ENCODE measurements at places on chromosomes 2 and 18.
A peak's percentile ranks its signal among the peaks of the same experiment; 100 is the strongest.

GRCh38 chr2:234286118-234286598 lies 210.7 kb downstream of the ARL4C start:
- no peak for DNase-seq

DNA sequence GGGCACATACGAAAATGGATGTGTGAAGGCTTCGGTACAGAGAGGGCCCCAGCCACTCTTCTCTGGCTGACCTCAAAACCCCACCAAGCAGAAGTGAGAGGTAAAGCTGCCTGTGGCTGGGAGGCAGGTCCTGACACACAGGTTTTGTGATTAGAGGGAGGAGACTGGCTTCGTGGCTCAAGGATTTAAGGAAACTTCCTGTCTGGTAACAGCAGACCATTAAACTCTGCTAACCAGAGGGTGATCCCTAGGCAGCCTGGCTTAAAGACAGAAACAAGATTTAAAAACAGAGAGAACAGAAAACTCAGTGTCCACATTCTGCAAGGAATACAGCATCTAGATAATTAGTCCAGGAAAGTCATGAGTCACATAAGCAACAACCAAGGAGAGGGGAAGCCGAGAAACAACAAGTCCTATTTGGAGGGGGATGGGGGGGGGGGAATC lies 101.9 kb downstream of the NFATC1 start:
- no peak for DNase-seq

GRCh38 chr2:240467149-240467642 lies 31.7 kb downstream of the GPC1 start:
- peak; percentile 8 for DNase-seq

GRCh38 chr2:235564884-235565530 lies 71.2 kb downstream of the AGAP1 start:
- no peak for DNase-seq

- DNase-seq = no peak
These were observed 113.3 kb downstream of the SMAD2 start for GRCh38 chr18:47817017-47817794.

GRCh38 chr2:192047315-192048107 lies 147.2 kb downstream of the TMEFF2 start:
- DNase-seq = no peak

GRCh38 chr2:222707102-222707688 lies 35.7 kb downstream of the MOGAT1 start:
- no peak for DNase-seq

DNA sequence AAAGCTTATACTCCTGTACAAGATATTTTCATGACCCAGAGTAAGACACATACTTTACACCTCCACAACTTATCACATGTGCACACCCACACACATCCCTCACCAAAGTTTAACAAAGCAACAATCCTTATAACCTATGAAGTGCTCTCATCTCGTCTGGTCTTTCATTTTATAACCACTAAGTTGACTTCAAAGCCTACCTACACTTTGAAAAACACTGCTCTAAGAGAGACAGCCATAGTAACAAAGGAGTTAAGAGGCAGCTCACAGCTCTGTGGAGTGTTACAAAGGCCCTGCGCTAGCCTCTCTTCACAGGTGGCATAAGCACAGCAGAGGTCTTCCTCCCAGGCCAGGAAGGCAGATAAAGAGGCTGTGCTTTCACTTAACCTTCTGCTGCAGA lies 69.7 kb upstream of the TMEM200C start:
- no peak for DNase-seq

DNA sequence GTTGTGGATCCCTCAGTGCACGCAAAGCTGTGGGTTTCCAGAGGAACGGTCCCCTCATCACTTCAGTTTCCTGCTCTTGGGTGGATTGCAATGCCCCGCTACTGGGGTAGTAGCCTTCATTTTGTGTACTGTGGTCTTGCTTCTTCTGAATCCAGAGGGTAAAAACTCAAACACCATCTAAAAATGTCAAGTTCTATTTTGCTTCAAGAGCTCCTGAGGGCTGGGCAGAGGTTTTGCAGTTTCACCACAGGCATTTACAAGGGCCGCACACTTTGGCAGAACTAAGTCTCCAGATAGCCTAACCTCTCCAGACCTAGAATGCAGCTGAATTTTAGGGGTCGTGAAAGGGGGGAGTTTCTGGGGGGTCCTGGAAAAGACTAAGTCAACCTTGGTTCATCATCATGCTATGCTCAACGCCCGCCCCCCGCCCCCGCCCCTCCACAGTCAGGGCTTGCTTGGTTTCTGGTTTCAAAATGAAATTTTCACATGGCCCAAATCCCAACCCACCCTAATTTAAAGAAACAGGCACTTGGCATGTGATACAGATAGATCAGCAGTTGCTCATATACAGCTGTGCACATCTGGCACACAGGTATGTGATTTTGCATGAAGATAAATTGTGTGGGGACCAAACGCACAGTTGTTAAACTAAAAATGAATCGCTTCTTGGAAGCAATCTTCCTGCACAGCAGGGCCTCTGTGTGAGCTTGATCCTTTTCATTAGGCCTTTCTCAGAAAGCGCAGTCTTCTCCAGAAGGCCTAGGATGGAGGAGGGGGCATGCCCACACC lies 329.6 kb downstream of the OSR1 start:
- no peak for DNase-seq

DNA sequence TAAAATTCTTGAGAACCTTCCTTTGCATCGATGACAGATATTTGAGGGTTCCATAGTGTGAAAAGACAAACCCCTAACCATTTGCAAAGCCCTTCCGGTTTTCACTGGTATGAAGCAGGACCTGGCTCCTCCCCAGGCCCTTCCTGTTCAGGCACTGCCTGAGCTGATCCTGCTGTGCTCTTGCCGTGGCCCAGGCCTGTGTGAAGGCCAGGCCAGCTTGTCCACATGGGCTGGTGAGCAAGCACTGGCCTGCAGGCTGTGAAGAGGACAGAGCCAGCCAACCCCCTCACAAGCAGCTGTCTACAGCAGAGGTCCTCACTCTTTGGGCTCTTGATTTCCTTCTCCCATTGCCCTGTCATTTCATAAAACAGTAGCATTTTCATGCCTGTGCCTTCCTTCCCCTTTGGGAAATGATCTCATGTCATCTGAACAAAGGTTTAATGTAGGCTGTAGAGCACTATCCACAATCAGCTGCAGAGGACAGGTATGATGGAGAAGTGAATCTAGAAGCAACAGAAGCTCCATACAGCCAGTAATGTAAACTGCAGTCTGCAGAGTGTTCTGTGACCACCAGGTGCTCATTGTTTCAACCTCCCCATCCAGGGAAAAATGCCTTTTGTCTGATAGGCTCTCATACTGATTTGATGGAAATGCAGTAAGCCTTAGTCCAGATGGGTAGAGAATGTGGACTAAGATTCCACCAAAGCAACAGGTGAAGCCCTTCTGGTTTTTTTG lies 19.8 kb downstream of the MPHOSPH10 start:
- DNase-seq = no peak

- DNase-seq = no peak
These were observed 31.3 kb upstream of the ZNF236 start for GRCh38 chr18:76791106-76791505.

GRCh38 chr2:139165041-139165440 lies 384.9 kb upstream of the NXPH2 start:
- DNase-seq = no peak

- DNase-seq = peak; percentile 24
These were observed 1.1 kb downstream of the BIN1 start for GRCh38 chr2:127105656-127106456.

GRCh38 chr2:234136461-234136860 lies 86.0 kb downstream of the SPP2 start:
- no peak for DNase-seq

- no peak for DNase-seq
These were observed 77.0 kb downstream of the PRKCE start for GRCh38 chr2:45728458-45728942.

GRCh38 chr2:46252891-46253659 lies 44.1 kb upstream of the EPAS1 start:
- no peak for DNase-seq

DNA sequence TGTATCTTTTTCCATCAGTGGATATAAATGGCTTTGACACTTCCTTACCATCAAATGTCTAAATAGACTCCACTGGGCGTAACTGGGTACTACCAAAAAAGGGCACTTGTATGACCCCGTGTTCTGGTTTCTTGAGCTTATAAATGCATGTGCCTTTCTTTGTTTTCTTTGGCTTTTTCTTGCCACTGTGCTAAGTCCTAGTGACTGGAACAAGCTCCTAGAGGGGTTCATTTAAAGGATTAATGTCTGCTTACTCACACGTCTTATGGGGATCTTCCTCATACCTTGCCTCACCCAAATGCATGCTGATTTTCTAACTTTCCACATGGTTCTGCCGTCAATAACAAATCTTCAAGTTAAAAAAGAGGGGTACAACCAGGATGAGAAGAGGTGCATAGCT lies 19.8 kb upstream of the ZNF532 start:
- no peak for DNase-seq

GRCh38 chr2:165462443-165462842 lies 7.1 kb upstream of the CSRNP3 start:
- DNase-seq = no peak

GRCh38 chr2:79511320-79511951 lies 1.4 kb upstream of the CTNNA2 start:
- peak; percentile 52 for DNase-seq

DNA sequence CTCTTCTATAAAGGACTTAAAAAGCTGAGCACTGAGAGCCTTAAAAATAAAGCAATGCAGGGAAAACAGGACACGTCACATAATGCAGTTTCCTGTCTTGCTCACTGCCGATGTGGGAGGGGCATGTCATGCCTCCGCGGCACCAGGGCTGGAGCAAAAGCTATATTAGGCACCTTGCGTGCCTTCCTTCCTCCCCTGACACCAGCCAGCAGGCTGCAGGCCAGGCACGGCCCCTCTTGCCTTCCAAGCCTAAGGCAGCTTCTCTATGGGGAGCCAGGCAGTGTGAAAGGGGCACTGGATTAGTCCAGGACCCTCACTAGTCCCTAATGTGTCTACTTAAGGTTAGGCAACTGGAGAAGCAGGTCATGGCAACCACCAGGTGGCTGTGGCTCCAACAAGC lies 26.3 kb downstream of the MRPL35 start:
- DNase-seq = no peak

- no peak for DNase-seq
These were observed 26.8 kb downstream of the TUBB6 start for GRCh38 chr18:12334863-12335262.

DNA sequence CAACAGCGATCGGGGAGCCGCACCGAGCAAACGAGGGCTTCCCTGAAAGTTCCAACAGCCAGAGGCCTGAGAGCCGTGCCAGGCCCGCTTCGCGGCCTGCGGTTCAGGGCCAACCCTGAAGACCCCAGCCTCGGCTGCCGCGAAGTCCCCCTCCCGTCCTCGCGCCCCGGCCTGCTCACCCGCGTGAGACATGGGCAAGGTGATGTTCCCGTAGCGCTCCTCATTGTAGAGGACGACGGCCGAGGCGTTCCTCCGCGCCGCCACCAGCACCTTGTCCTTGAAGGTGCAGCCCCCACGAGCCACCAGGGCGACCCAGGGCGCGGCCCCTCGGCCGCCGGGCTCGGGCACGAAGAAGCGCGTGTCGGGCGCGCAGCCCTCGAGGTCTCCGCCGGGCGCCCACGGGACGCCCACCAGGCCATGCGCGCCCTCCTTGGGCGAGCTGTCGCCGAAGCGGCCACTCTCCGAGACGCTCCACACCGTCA lies 510 bp downstream of the RNF149 start:
- peak; percentile 37 for DNase-seq

- no peak for DNase-seq
These were observed 22.7 kb downstream of the IL1RL2 start for GRCh38 chr2:102209474-102209873.

DNA sequence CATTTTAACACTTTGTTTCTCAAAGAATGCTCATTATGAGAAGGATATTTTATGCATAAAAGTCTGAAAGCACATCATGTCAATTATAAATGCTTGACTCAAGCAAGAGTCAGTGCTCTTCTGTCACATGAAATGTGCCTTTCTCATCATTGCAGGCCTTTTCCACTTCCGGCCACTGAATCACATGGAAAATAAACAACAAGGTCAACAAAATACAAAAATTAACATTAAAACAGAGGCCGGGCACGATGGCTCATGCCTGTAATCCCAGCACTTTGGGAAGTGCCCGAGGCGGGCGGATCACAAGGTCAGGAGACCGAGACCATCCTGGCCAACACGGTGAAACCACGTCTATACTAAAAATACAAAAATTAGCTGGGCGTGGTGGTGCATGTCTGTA lies 480.6 kb downstream of the SPAG16 start:
- DNase-seq = no peak

DNA sequence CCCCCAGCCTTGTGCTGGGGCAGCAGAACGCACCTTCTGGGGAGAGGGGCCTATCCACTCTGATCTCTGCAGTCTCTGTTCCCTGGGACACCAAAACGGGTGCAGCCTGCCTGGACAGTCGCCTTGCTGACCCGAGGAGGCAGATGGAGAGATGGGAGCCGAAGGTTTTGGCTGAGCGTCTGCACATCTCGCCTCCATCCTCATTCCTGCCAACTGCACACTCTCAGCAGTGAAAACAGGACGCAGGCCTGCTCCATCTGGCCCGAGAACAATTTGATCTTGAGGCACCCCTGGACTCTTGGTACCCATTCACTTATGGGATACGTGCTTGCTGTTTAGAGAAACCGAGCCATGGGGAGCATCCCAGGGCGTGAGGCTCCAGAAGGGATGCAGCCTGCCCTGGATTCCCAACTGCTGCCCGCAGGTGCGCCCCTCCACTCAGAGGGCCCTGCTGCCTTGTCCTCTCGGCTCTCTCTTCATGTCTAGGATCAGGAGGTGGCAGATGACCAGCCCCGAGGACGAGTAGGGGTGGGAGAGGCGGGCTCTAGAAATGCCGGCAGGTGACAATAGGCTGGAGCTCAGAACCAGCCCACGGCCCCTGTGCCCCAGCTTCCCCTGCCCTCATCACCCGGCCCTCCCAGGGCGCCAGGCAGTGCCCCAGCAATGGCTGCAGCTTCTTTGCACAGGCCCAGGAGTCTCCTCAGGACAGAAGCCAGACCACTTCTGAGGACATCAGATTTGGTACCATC lies 9.1 kb upstream of the SEMA4C start:
- no peak for DNase-seq

DNA sequence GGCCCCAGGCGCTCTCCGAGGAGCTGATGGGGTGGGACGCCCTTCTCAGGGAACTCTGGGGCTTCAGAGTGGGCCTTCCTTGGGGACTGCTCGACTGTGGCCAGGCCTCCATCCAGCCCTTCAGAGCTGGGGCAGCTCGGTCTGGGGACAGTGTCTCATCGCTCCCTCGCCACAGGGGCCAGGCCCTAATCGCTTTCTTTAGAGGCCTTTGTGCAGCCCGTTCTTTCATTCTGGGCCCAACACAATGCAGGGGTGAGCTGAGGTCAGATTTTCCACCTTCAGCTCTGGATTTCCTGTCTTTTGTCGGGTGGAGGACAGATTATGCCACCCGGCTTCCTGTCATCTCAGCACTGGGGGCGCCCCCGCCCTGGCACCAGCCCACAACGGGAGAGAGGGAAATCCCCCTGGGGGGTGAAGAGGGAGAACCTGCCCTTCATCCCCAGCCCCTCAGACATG lies 25.2 kb downstream of the MYCN start:
- no peak for DNase-seq

- DNase-seq = no peak
These were observed 22.3 kb upstream of the CAVIN2 start for GRCh38 chr2:191869178-191869577.

GRCh38 chr2:85613717-85614515 lies 2.0 kb upstream of the C2orf68 start:
- no peak for DNase-seq

- DNase-seq = no peak
These were observed 280.0 kb downstream of the GULP1 start for GRCh38 chr2:188571543-188572303.

- no peak for DNase-seq
These were observed 66.2 kb downstream of the SP3 start for GRCh38 chr2:173898996-173899395.

- DNase-seq = peak; percentile 31
These were observed 9.3 kb upstream of the AGBL5 start for GRCh38 chr2:27042159-27042661.

GRCh38 chr18:77146249-77147080 lies 13.9 kb upstream of the MBP start:
- no peak for DNase-seq
